ENCODE measurements at places on chromosomes 6 and 20.

DNA sequence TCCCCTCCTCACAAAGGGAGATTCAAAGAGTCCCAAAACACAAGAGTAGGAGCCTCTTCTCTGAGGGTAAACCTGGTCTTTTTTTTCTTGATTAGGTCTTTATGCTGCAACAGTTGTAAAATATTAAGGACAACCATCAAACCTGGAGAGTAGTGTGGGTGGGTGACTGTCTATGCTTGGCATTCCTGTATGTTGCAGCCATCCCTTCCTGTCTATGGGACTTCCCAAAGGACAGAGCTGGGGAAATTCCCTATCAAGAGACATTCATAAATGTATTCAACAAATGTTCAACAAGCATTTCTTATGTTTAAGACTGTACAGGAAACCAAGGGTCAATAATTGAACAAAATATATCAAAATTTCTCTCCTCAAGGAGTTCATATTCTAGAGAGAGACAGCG is 5.5 kb downstream of the BTN2A2 start:
- DNase-seq, result no peak

GRCh38 chr6:6348256-6348655 is 27.8 kb upstream of the F13A1 start:
- DNase-seq, result no peak

GRCh38 chr6:7073082-7073820 is 34.5 kb upstream of the RREB1 start:
- no peak for DNase-seq

DNA sequence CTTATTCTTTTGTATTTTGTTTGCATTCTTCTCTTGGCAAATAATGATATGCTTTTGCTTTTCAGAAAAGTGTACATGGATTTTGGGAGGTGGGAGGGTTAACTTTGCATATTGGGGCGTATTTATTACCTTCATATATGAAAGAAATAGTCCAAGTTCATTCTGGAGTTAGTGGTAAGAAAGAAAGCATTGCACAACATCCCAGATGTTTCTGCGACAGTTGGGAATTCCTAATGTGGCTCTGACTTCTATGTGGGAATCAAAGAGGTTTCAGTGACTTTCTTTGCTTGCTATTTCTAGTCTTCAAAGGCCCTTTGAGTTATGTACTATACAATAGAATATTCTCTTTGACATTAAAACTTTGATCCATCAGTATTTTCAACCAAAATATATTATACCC is 78.1 kb downstream of the MMUT start:
- no peak for DNase-seq

- no peak for DNase-seq
Measured at GRCh38 chr6:80129485-80129884, 23.0 kb downstream of the BCKDHB start.

GRCh38 chr6:130381459-130382380 is 15.9 kb downstream of the TMEM200A start:
- DNase-seq, result no peak

DNA sequence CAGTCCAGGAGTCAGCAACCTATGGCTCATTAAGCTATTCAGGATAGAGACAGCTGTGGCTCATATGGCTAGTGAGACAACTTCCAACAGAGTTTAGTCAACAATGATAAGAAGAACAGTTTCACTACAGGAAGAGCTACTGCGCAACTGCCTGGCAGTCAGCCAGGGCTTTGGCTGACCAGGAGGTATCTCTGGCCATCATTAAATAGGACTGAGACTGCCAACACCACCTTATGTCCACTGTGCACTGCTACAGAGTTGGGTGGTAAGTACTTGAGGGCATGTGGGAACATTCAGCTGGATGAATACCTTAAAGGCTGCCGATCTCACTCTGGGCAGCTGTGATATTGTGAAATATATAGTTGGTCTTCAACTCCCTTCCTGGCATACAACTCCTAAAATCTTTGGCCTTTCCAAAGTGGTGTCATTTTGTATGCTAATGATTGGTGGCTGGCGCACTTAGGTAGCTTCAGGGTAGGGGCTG is 52.2 kb upstream of the FAM83C start:
- DNase-seq, result no peak

DNA sequence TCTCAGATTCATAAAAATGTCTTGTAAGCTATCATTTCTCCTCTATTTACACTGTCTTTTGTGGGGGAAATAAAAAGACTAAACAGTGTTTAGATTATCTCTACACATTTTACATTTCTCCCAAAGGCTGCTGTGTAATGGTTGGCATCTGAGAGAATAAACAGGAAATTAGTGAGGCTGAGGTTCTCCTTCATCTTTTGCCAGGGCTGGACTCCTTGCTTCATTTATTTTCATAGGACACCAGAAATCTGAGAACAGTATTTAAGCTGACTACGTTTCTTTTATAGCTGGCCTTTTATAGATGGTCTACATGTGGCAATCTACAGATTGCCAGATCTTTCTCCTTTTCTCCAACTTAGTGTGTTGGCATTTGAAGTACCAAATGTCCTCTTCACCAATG is 41.5 kb downstream of the PLCB4 start:
- no peak for DNase-seq

GRCh38 chr6:148027201-148027600 is 315.4 kb upstream of the SASH1 start:
- no peak for DNase-seq

- DNase-seq, result no peak
Measured at GRCh38 chr6:15672291-15672690, 9.5 kb upstream of the DTNBP1 start.

DNA sequence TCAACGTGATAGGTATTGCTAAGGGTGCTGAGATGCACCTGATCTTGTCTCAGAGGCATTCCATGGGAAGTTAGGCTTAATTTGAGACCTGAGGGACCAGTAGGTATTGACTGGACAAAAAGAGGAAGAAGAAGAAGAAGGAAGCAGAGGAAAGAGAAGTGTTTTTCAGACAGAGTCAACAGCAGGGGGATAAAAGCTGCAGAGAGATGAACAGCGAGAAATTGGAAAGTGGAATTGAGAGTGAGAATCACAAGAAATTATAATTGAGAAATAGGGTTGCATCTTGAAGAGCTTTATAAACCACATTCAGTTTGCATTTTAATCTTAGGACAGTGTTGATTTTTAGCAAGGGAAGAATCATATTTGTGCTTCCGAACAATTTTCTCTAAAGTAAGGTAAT is 254.0 kb downstream of the CD83 start:
- no peak for DNase-seq

DNA sequence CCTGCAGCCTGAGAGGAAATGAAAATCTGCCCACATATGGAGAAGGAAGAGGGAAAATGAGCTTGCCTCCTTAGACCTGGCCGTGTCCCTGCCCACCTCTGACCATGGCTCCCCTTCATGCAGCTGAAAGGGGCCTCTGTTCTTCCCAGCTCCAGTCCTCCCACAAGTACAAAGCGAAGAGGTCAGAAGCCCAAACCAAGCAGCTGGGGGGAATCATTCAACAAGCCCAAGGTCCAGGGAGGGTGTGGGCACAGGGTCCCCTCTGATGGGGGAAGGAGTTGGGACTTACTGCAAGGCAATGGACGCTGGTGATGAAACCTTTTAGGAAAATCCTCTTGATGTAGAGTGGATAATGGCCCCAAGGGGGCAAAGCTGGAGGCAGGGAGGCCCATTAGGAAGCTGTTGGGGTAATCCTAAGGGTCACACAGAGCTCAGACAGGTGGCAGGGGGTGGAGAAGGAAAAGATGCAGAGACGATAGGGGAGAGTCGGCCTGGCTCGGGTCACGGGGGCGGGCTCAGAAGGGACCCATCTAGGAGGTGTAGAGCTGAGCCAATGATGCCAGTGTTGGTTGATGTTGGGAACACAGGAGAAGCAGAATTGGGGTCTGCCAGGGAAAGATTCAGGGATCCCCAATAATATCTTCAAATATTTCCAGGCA is 16.1 kb upstream of the GRM4 start:
- no peak for DNase-seq

Measured in stimulated activated CD8-positive, alpha-beta memory T cell treated with anti-CD3 and anti-CD28 coated beads, Interleukin-15, amount 100 ng/mL, for 4 hours (primary cell).